Stimulated activated naive CD8-positive, alpha-beta T cell treated with anti-CD3 and anti-CD28 coated beads, Interleukin-15, amount 100 ng/mL, for 72 hours (primary cell): ENCODE measurements at places on chromosomes 6 and 20.

- DNase-seq, result peak; percentile 13
Observed at GRCh38 chr6:129491436-129491835, 218.5 kb downstream of the ARHGAP18 start.

GRCh38 chr20:17541996-17542395, 10.8 kb upstream of the BFSP1 start:
- DNase-seq, result no peak

GRCh38 chr20:574297-574942, 30.8 kb upstream of the CSNK2A1 start:
- no peak for DNase-seq

- no peak for DNase-seq
Observed at GRCh38 chr6:52588710-52589091, 11.8 kb upstream of the TRAM2 start.

GRCh38 chr20:39010496-39010895, 48.4 kb downstream of the DHX35 start:
- DNase-seq, result no peak

DNA sequence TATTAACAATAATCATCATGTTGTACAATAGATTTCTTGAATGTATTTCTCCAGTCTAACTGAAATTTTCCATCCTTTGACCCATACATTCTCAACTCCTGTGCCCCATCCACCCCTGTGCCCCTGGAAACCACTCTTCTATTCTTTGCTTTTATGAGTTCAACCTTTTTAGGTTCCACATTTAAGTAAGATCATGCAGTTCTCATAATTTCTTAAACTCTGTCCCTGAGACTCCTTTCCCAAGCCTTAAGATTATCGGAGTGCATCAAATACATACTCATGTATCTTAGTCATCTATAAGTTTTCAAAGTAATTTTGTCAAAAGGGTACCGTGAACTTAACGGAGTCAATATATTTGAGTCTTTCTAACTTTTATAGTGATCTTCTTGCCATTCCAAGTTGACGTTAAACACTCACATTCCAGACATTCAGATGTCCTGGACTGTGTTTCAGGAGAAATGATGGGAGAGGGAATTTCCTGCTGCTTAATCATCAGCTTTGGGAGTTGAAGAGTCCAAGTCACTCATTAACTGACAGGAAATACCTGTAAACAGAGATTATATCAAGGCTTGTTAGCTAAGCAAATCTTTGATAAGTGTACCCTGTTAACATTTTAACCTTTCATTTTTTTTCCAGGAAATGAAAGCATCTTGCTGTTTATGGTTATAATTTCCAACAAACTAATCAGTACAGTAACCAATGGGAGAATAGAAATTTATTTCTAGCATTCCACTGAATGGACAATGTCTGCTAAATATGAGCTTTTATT, 73.3 kb downstream of the ADGRG6 start:
- no peak for DNase-seq

DNA sequence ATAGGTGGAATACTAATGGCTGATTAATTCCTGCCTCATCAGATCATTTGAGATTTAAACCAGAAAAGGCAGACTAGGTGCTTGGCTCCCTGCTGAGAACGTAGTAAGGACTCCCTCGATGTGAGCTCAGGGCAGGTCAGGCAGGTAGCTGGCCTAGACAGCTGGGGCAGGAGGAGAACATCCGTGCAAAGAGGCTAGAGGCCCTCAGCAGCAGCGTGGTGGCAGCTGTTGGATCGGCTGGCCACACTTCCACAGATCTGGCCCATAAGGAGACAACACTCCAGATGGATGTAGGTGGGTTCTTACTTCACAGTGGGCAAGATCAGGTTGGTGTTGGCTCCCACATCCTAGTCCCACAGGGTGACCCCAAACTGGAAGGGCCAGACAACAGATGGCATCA, 38.5 kb downstream of the EYA2 start:
- DNase-seq, result no peak

DNA sequence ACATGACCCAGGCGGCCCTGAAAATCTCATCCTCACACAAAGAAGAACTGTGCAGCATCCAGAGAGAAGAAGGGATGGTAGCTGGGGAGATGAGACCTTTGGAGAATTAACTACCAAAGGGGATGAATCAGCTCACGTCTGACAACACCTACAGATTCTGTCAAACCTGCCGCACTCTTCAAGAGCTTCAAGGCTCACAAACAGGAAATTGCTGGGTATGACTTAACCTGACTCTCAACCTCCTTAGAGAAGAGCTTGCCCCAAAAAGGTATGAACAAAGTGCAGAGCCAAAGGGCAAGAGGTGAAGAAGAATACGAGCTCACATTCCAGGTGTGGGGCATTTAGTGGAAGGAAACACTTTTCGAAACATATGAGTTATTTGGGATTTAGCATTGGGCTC, 139.8 kb downstream of the BACH2 start:
- DNase-seq, result peak; percentile 47

GRCh38 chr6:167077241-167077932, 45.5 kb upstream of the CCR6 start:
- DNase-seq, result no peak

DNA sequence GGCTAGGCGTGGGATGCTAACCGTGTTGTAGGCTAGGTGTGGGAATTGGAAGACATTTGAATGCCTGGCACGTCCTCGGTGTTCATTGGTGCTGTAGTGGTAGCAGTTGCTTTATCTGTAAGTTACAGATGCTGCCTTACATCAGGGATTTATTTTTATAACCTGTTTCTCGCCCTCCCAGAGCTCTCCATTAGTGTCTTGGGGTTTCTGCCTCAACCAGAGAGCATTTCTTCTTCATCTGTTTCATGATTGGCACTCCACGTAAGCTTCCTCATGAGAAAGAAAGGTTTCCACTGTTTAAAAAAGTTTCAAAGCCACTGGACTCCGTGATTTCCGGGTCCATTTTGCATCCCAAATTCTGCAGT, 9.0 kb downstream of the IGF2R start:
- no peak for DNase-seq

- DNase-seq, result no peak
Observed at GRCh38 chr20:25864326-25864962, 167.8 kb upstream of the ZNF337 start.

GRCh38 chr6:151112130-151112529, 127.6 kb upstream of the AKAP12 start:
- no peak for DNase-seq

- DNase-seq, result no peak
Observed at GRCh38 chr6:42090819-42091717, 40.7 kb downstream of the TAF8 start.

GRCh38 chr6:7687145-7688111, 38.5 kb upstream of the BMP6 start:
- no peak for DNase-seq

GRCh38 chr20:63750807-63751470, 11.4 kb downstream of the SLC2A4RG start:
- peak; percentile 66 for DNase-seq

GRCh38 chr6:127832381-127832780, 68.5 kb downstream of the THEMIS start:
- no peak for DNase-seq

GRCh38 chr6:154733626-154734382, 588 bp downstream of the SCAF8 start:
- DNase-seq, result peak; percentile 90

- peak; percentile 77 for DNase-seq
Observed at GRCh38 chr6:142679907-142680700, 264.9 kb downstream of the HIVEP2 start.

- no peak for DNase-seq
Observed at GRCh38 chr20:25230166-25230831, 17.6 kb upstream of the PYGB start.
